ENCODE measurements at places on chromosomes 3 and 15.

DNA sequence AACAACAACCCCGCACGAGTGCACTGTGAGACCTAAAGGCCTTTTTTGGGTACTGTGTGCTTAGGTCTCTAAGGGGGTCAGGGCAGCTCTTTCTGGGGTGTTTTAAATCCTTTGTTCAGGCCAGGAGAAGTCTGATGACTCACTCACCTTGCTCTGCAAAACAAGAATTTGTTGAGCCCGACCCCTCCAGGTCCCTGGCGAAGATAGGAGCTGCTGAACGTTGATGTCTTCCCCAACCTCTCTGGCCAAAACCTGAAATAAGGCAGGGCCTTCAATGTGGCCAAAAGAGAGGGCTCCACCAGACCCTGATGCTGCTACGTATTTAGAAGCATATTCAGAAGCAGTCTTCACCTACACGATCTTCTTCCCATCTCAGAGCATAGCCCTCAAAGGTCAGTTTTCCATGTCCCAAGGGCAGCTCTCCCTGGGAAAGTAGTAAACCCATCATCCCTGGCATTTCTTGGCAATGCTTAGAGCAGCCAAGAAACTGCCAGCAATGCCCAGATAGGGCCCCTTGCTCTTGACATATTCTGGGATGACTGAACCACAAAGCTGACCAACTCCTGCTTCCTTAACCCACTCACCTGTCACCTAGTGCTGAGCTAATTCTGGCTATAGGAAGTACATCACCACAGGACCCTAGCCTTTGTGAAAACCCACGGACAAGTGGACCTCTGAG, 27.1 kb downstream of the CCDC13 start:
- no peak for DNase-seq

GRCh38 chr3:192864941-192865340, 52.7 kb downstream of the MB21D2 start:
- no peak for DNase-seq

DNA sequence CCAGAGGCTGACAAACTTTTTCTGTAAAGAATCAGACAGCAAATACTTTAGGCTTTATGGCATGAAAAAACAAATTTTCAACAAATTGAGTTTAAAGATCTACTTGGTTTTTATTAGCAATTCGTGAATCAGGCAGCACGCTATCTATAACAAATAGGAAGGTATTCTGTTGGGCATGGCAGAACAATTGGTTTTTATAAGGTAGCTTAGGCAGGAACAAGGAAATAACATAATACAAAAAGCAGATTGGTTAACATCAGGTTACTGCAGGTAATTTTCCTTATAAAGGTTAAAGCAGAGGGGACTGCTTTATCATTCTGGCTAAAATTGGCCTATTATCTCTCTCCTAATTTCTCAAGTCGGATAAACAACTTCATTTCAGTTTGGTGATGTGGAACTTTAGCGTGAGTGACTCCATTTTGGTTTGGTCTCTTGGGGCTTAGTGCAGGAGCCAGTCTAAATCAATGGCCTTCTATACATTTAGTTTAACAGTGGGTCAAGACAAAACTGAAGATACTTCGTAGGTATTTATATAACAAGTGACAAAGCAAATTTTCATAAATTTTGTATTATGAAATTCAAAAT, 26.8 kb downstream of the ZBTB38 start:
- DNase-seq: no peak

GRCh38 chr15:69451951-69452691, 497 bp upstream of the RPLP1 start:
- DNase-seq: peak; percentile 22

- no peak for DNase-seq
Measured at GRCh38 chr15:74217907-74218885, 15.6 kb upstream of the STRA6 start.

DNA sequence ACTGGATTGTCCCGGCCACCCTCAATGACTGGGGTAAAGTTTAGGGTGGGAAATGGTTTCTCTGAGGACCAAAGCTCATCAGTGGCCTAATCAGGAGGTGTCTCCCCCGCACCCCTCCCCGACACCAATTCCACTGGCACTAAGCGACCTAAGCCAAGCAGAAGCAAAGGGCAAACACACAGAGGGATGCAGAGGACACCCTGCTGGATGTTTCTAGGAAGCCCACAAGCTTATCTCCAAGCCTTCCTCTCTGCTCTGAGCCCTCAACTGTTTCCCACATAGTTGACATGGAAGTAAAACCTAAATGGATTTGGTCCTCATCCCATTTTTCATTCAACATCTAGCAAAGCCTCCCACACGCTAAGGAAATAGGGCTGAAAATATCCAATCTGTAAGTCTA, 68.5 kb downstream of the C3orf70 start:
- no peak for DNase-seq

DNA sequence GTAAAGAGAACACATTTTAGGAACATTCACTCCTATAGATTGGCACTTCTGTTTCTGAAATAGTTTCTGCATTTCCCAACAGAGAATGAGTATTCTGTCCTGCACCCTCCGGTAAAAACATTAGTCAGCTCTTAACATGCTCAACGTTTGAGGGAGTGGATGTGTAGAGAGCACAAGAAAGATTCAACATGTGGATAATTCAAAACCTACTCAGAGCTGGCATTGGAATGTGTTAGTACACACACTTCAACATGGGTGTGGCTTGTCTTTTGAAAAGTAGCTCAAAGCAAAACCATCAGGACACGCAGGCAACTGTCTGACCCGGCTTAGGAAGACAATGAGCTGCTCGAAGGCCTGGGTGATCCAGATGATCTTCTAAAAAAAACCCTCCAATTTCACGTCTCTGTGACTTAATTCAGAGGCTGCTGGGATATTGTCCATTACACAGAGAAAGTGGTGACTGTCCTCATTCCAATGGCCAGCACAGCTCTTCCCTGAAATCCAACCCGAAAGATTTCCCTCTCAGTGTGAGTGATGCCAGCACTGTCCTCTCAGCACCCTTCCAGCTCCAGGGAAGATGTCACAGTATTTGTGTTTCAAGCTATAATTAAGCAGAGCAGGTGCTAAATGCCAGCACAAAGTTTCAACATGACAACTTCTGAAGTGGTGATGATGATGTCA, 18.1 kb downstream of the FBN1 start:
- no peak for DNase-seq

GRCh38 chr15:82646250-82647044, 716 bp downstream of the CPEB1 start:
- no peak for DNase-seq
